ENCODE measurements at places on chromosomes 5 and 9.

- no peak for DNase-seq
Measured at GRCh38 chr5:108102463-108102862, 279.4 kb downstream of the FBXL17 start.

- DNase-seq, result no peak
Measured at GRCh38 chr5:8907168-8907868, 638.6 kb downstream of the SEMA5A start.

DNA sequence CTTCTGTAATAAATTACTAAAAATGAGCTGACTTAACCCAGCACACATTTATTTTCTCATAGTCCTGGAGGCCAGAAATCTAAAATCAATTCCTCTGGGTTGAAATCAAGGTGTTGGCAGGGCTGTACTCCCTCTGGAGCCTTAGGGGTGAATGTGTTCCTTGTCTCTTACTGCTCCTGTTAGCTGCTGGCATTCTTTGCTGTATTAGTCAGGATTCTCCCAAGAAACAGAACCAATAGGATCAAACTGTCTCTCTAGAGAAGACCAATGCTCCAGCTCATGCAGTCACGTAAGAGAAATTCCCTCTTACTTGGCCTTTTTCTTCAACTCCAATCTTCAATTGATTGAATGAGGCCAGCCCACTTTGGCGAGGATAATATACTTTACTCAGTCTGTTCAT is 15.3 kb upstream of the CD180 start:
- no peak for DNase-seq

DNA sequence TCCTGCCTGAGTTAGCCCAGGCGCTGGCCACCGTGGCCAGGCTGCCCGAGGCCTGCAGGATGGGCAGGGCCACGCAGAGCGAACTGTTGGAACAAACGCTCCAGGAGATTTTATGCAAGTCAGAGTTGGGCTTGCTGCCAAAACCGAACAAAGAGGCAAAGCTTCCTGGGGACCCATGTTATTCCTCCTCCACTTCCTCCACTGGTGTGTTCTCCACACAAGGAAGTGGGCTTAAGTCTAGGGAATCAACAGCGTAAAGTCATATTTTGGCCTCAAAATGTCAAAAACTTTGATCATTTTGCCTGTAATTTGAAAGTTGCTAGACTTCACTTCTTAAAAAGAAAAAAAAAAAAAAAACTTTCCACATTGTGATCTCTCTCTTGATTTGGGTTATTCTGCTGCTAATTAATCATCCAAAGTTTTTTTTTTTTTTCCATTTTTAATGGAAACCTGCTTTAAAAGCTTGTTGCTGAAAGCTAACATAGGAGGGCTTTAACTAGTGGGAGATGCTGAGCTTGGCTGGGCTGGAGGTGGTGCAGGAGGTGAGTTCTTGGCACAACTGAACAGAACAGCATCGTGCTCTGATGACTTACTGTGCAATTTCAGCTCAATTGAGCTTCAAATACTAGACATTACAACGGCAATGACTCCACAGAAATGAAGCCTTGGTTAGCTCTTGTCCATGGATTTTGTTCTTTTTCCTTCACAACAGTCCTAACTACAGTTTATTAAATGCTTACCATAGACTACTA is 73.0 kb downstream of the PTPDC1 start:
- no peak for DNase-seq

DNA sequence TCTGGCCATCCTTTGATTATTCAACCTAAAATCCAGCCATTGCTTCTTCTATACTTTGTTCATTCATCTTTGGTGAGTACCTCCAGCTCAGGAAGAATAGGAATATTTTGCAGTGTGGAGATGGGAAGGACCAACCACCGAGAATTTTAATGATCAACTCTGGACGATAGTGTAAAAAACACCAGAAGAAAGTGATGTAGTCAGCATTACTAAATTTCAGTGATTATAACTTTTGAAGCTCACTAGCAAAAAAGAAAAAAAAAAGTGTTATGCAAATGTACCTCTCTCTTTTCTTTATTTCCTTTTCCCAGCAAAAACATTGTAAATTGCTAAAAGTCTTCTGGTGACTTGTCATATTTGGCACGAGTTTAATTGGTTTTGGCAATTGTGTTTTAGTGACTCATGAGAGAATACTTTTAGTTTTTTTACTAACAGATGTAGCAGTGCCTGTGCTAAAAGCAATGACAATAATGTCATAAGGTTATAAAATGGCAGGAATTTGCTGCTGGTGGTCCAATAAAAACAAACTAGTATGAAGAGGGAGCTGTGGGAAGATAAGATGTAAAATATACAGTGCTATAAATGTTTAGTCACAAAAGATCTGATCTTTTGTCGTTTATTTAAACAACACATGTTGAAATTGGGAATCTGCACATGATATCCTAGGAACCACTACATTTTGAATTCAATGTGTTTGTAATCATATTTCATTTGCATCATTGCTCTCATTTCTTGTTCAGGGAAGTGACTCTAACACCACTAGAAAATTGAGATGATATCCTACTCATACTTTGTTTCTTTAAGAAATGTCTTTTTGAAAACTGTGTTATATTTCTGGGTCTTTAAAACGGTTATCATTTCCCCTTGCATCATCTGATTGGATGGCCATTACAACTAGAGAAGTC is 81.3 kb upstream of the ERCC6L2 start:
- DNase-seq, result no peak

DNA sequence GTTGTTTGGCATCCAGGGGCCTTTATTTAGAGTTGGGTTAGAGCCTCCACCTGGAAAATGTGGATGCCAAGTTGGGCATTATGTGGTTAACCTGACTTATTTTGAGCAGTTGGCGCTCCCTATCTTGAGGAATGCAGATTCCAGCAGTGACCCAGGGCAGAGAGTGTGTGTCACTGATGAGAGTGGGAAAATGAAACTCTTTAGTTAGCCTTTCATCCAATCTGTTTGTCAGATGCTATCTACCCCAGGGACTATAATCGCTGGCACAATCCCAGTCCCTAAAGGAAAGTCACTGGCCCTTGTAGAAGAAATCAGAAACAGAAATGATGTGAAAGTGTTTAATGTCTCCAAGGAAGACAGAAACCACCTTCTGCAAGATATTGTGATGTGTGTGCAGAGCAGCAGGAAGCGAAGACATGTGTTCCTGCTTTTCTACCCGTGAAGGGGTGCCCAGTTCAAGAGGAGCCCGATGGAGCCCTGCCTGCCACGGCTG is 10.2 kb upstream of the STING1 start:
- no peak for DNase-seq

GRCh38 chr5:117837786-117838185 is 1150.6 kb downstream of the DTWD2 start:
- no peak for DNase-seq

DNA sequence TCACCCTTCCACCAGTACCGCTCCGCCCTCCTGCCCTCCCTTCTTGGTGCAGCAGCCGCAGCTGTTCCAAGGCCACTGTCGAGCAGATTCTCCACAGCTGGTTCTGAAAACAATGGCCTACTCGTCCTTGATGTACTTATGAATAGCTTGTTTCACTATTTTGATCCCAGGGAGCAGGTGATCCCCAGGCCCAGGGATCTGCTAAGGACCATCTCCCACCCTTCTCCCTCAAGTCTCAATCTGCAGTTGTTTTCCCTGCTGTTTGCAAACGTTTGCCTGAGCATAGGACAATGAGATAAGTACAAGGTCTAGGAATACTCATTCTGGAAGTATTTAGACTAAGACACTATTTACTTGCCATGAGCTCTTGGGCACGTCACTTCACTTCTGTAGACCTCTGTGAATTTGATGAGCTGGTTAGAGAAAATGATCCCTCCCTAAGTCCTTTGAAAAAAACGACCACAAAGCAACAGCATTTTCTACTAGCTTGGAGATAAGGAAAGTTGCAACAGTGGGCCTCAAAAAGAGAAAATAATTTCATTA is 1.8 kb downstream of the LURAP1L start:
- DNase-seq, result no peak

DNA sequence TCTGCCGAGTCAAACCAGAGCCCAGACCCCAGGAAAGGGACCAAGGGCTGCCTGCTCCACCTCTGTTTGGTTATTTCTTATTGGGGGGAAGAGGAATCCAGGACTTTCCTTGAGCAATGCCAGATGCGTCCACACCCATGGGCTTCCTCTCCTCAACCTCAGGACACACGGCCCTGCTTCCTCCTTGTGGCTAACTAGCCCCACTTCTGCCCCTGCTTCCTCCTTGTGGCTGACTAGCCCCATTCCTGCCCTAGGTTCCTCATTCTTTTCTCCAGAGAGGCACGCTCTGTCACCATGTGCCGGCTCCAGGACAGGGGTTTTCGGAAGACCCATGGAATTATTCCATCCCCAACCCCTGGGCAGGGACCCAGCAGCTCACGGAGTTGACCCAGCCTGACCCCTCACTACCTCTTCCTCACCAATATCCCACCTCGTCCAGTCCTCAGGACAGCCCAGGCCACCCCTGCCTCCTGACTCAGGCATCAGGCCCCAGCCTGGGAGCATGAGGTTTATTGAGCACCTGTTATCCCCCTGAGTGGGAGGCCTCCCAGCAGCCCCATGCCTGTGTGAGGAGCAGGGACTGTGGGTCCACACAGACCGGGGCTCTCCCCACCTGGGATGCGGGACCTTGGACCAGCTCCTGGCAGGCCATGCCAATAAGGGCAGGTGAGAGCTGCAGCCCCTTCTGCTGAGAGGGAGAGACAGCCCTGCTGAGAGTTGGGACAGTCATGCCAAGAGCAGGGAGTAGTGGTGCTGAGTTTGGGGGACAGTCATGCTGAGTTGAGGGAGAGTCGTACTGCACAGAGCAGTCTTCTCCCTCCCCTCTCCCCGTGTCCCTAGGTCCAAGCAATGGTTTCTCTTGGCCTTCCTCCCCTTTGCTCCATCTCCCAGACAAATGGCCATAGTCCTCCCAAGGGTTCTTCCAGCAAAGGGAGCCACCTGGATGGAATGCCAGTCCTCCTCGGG is 11.8 kb upstream of the FCN1 start:
- DNase-seq, result no peak

DNA sequence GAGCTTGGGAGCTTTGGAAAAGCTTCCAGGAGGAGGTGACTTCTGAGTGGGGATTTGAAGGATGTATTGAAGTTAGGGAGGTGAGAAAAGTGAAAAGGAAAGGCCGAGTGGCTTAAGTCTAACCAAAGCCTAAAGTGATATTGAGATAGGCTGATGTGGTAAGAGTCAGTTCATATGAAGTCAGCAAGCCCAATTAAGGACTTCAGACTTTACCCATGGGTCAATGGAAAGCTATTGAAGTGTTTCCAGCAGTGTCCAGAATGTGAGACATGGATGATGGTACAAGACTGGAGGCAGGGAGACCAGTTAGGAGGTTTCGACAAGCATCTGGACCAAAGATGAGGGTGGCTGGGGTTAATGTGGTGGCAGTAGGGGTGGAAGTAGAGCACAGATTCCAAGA is 134.3 kb upstream of the WWC1 start:
- no peak for DNase-seq

GRCh38 chr5:151202381-151203139 is 21.3 kb downstream of the CCDC69 start:
- peak; percentile 52 for DNase-seq

DNA sequence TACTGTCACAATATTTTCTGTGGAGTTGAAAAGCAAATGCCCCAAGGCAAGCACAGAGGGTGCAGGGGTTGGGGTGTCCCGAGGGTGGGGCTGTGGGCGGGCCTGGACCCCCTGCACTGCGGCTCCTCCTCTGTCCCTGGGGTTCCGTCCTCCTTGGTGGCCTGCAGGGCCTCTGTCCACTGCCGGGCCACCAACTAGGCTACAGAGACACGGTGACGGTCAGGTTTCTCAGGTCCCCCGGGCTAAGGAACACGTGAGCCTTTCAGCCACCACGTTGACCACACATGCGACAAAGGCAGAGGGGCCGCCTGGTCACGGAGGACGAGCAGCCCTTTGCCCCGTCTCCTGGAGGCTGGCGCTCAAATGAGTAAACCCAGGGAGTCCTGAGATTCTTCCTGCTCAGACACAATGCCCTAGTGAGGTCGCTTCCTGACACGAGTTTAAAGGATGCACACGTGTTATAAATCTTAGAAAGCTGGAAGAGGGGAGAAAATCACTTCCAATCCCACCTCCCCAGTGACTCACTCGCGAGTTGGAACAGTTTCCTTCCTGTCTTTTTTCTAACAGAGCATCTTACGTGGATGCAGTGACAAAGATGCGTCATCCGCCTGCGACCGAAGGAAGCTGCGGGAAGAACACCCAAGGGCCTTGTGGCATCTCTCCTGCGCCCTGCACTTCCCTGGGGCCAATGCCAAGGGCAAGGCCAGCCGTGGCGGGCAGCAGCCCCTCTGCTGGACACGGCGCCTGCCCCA is 24.8 kb upstream of the OBP2B start:
- DNase-seq, result no peak

GRCh38 chr5:95824747-95825146 is 2.2 kb upstream of the GLRX start:
- no peak for DNase-seq

DNA sequence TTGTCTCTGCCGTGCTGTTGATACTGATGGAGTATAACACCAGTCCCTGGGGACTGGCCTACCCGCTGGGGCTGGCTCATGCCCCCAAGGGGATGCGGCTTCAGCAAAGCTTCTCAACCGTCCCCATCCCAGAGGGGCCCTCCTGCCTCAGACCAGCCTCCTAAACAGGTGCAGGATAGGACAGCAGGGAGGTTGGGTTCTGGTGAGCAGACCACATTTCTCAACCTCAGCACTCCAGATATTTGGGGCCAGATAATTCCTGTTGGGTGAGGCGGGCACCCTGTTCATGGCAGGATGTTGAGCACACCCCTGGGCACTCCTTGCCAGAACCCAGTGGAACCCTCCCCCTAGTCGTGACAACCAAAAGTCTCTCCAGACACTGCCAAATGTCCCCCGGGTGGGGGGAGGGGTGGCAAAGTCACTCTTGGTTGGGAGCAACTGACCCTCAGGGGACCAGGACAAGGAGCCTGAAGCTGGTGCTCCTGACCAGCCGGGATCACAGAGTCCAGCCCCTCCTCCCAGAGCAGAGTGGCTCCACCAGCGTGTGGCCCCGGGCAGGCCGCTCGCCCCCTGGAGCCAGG is 107.8 kb downstream of the ZNF354C start:
- no peak for DNase-seq

DNA sequence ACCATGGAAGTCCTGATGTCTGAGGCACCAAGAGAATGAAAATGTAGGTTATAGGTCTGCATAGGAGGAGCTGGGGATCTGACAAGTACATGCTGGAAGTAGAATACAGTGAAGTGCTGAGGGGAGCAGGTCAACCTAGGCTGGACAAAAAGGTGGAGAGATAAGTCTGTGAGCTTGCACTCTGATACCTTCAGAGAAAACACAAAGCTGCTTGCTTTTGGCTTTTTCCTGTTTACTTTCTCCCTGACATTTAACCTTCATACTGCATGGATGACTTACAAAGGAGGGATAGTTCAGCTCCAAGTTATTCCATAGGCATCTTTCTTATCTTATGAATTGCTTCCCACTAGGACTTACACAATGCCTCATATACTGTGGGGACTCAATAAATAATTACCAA is 256.7 kb upstream of the NREP start:
- no peak for DNase-seq

- DNase-seq, result no peak
Measured at GRCh38 chr5:172766287-172767108, 4.5 kb downstream of the DUSP1 start.

All from stimulated activated CD4-positive, alpha-beta T cell treated with anti-CD3 and anti-CD28 coated beads, Interleukin-2, amount 100 ng/mL, for 24 hours (primary cell).